ENCODE measurements at places on chromosomes 1 and 21.

- no peak for DNase-seq
Measured at GRCh38 chr1:59565611-59566410, 248.9 kb upstream of the HOOK1 start.

DNA sequence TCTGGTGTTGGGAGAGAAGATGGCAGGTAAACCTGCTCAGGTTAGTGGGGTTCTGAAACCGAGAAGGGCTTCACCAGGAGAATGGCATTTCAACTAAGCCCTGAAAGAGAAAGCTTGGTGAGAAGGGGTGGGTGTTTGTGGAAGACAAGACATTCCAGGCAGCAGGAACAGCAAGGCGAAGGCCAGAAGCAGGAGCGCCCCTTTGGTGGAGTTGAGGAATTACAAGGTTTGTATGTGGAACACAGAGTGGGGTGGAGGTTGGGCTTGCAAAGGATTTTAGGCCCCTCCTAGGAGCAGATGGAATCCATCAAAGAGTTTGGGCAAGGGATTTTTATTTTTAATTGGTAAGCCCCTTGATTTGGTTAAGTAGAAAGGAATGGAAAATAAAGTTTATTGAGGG is 24.8 kb upstream of the ELOA start:
- no peak for DNase-seq

DNA sequence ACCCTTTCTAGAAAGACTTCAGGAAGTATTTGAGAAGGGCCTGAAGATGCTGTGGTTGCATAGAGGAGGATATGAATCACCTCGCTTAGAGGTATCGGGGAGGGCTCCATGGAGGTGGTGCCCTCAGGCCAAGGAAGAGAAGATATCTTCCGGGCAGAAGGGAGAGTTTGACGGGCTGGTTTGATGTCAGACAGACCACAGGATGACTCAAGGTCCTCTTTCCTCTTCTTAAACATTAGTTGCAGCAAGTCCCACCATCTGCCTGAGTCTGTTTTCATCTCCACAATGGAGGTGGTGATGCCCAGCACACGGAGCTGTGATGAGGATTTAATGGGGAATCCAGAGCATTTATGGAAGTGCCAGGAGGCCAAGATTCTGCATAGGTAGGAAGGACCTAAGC is 25.1 kb upstream of the RUNX3 start:
- DNase-seq, result no peak

GRCh38 chr1:223426936-223427335 is 33.7 kb downstream of the CCDC185 start:
- no peak for DNase-seq

DNA sequence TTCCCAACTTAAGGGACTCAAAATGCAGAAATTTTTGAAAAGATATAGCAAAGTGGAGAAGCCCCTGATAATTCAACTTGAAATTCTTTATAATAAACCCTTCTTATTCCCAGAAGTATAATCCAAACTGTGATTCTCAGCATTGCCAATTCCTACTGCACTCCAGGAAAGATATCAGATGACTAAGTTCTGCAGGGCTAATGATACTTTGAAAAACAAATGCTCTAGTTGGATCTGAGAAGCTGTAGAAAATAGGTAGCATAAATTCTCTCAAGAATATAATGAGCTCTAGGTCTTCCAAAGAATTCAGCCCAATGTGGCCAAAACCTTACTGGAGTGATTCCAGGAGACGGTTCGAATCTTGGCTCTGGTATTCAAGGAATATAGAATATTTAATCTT is 294.0 kb upstream of the PTBP2 start:
- DNase-seq, result no peak

GRCh38 chr1:189851806-189852367 is 625.8 kb downstream of the BRINP3 start:
- no peak for DNase-seq

DNA sequence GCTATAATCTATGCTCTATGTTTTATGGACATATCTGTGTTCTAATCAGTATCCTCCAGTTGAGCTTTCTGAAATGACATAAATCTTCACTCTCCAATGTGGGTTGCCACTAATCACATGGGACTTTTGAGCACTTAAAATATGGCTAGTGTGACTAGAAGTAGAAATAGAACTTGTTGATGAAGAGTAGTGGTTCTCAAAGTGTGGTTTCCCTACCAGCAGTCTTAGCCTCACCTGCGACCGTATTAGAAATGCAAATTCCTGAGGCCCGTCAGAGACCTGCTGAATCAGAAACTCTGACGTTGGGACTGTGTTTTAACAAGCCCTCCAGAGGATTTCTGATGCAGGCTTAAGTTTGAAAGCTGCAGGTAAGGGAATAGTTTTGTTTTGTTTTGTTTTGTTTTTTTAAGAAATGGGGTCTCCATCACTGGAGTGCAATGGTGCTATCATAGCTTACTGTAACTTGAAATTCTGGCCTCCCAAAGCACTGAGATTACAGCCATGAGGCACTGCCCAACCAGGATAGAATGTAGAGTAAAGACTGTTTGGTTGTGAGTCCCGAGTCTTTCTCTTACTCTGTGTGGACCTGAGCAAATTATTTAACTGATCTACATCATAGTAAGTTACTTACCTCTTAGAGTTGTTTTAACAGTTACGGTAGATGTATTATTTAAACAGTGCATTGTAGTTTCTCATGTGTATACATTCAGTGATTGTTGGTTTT is 21.7 kb downstream of the GLRX2 start:
- DNase-seq, result no peak

- no peak for DNase-seq
Measured at GRCh38 chr1:23555270-23555985, 3.9 kb downstream of the ID3 start.

DNA sequence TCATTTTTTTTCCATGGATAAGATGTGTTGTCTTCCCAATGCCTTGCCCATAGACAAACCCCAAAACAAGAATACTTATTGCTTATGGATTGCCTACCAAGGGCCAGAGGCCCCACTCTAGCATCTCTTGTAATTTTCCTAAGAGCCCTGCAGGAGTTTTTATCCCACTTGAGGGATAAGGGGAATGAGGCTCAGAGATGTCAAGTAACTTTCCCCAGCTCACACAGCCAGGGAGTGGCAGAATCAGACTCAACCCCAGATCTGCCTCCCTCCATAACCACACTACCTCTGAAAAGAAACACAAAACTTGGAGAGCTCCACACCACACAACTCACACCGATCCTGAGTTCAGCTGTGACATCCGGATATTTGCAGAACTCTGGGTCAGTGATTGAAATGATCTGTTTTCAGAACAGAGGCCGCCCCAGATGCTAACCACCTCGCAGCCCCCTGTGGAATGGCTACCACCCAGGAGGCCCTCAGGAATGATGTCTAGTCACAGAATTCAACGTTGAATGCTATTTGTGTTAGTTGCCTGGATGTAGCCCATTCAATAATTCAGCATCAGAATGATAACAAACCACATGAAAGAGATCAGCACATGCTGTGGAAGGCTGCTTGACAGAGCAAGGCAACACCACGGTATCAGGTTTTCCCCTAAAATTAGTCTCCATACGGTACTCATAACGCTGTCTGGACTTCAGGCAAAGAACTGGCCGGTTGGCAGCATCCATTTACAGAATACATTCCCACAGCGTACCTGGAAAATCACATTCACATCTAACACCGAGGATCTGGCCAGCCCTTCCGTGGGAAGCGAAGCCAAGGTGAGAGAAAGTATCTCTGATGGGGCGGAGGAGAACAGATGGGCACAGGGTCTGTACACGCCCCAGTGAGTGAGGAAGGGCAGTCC is 231.9 kb downstream of the TOMM20 start:
- DNase-seq, result no peak

GRCh38 chr1:235767795-235768194 is 98.9 kb downstream of the LYST start:
- no peak for DNase-seq

DNA sequence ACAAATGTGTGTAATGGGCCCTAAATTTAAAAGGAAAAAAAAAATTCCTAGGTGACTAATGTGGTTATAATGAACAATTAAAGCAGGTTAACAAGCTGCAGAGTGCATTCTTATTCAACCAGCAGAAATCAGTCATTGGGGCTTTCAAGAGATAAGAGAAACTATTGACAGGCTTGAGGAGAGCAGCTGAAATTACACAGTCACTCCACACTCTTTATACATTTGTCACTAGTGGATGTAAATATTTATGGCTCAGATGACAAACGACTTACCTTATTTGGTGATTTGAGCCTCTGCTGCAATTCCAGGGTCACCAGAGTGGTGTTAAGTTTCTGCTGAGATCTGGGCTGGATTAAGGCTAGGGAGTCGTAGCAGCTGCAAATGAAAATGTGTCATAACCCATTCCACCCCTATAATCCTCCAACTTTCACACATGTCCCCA is 896.3 kb downstream of the TTLL7 start:
- peak; percentile 3 for DNase-seq

DNA sequence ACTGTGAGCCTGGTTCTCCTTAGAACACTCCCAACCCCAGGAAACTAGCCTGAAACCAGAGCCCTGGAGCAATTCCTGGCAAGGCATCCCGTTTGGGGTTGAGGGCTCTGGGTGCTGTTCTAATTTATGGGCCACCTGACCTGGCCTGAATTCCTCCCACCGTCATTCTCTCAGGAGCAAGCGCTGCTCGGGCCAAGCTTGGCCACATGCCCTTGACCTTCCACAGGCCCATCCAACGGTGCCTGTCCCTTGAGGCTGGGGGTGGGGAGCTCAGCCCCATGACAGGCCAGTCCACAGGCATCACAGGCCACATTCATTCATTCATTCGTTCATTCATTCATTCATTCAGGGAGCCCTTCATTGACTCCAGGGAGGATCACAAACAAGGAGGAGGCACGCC is 5.3 kb downstream of the PADI2 start:
- no peak for DNase-seq

GRCh38 chr1:180590889-180591288 is 32.1 kb downstream of the OVAAL start:
- DNase-seq, result no peak

- DNase-seq, result no peak
Measured at GRCh38 chr1:46130606-46131005, 1.8 kb downstream of the PIK3R3 start.

- DNase-seq, result no peak
Measured at GRCh38 chr1:21278860-21279845, 11.1 kb downstream of the ECE1 start.

GRCh38 chr1:198550941-198551524 is 10.6 kb upstream of the ATP6V1G3 start:
- no peak for DNase-seq

DNA sequence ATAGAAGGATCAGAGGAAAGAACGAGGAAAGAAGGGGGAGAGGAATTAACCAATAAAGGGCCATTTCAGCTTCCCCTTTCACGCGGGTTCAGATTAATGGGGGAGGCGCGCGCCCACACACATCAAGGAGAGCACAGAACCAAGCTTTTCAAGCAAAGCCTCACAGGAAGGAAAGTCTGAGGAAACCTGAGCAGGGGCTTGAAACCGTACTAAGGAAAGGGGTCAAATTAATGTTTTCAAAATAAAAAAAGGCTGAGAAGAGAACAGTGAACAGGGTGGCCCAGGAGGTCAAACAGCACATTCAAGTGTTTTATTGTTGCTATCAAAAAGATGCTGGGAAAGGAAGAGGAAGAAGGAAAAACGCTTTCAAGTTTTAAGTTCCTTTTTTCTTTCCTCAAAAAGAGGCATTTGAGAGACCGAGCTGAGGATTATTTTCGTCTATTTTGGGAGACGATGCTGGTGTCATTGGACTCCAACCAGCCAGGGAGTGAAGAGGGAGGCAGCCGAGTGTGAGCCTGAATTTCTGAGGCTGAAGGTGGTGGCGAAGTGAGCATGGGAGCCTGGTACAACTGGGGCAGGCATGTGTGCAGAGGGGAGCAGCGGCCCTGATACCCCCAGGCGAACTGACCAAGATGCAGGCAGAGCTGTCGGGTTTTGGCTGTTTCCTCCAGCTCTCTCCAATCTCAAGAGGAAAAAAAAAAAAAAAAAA is 88.4 kb downstream of the PROX1 start:
- DNase-seq, result no peak

DNA sequence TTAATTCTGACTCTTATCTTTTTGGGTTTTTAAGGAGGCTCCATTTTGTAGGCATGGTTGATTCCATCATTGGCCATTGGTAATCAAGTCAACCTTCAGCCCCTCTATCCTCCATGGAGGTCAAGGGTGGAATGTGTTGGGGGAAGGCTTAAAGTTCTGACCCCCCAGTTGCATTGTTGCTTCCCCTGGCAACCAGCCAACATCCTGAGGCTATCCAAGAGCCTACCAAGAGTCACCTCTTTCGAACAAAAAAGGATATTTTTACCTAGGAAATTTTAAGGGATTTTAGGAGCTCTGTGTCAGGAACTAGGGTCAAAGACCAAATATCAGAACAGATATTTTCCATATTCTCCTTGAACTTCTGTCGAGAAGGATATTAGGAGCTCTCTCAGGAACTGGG is 251.8 kb downstream of the RYR2 start:
- no peak for DNase-seq

DNA sequence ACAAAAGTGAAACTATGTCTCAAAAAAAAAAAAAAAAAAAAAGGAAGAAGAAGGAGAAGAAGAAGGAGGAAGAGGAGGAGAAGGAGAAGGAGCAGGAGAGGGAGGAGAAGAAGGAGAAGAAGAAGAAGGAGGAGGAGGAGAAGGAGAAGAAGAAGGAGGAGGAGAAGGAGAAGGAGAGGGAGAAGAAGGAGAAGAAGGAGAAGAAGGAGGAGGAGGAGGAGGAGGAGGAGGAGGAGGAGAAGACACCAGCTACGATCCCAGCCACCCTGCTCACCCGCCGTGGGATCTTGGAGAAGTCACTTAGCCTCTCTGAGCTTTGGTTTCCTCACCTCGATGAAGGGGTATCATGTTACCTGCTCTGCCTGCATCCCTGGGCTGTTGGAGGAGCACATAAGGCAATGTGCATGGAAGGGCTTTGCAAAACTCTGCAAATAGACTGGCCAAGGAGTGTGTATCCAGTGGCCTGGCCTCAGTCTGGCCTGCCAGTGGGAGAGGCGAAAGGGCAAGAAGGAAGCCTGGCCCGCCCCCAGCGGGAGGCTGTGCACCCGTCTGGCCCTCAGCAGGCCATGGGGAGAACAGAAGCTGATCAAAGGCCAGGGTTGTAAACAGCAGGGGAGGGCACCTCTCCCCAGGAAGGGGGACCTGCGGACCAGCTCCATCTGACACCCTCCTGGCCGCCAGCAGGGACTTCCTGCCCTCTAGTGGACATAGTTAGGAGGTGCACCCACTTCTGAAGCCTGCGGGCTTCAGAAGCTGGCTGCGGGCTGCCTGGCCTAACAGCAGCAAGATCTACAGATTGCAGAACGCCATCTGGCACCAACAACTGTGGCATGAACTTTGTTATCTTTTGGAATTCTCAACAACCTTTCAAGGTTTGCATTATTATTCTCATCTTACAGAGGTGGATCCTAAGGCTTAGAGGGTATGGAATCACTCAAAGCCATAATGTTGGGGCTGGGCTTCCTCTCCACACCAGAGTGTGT is 19.2 kb upstream of the CDK18 start:
- DNase-seq, result peak; percentile 55

DNA sequence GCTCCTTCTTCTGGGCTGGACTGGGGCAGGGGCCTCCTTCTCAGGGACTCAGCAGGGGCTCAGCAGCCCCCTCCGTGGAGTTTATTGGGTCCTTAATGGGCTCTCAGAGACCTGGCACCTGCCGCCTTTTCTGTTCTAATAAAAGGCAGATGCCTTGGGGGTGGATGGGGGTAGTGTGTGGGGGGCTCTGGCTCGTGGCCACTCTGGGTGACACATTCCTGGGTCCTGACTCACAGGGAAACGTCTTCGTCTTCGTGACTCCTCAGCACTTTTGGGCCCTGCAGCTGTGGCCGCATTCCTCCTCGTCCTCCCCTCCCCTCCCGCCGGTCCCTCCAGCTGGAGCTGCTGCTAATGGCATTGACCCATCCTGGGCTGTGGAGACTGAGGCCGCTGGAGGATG is 107.8 kb upstream of the WNT4 start:
- DNase-seq, result no peak

- no peak for DNase-seq
Measured at GRCh38 chr1:29311352-29312030, 75.2 kb downstream of the PTPRU start.

GRCh38 chr1:234533975-234534876 is 55.2 kb upstream of the TARBP1 start:
- DNase-seq, result no peak

Measured in NCI-H1436 treated with DMSO at 0.1 percent for 48 hours (cell line).